ENCODE measurements at places on chromosomes 4 and X. TPM values are rescaled to one million over a fixed set of nuclear protein-coding genes. Genes with fewer than 3 reads are reported as not detected.

DNA sequence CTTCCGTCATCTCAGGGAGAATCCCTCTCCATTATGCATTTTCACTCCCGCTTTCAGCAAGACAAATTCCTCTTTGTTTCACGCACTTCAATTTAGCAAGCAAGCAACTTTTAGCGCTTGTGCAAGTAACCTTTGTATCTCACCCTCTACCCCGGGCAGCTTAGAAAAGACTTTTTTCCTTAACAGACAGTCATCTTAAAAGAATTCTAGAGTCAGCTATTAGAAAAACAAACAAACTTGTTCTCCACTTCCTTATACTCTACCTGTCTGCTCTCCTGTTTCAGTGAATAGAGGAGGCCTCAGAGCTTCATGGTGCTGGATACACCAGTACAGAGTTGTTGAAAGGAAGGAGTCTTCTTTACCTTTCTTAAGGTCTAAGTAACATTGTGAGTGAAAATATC is 12.1 kb downstream of the TIGD2 start:
- no peak for DNase-seq

GRCh38 chrX:38985375-38985774 is 184.1 kb downstream of the MID1IP1 start:
- no peak for DNase-seq

GRCh38 chr4:1727117-1728031 is 6.1 kb downstream of the TACC3 start:
- no peak for DNase-seq

HPSE gene
- 17.2 TPM for total RNA-seq

- DNase-seq: no peak
These were observed 95.7 kb downstream of the SH3RF1 start for GRCh38 chr4:169175035-169175434.

C4orf33 gene
- total RNA-seq: 42.2 TPM

DNA sequence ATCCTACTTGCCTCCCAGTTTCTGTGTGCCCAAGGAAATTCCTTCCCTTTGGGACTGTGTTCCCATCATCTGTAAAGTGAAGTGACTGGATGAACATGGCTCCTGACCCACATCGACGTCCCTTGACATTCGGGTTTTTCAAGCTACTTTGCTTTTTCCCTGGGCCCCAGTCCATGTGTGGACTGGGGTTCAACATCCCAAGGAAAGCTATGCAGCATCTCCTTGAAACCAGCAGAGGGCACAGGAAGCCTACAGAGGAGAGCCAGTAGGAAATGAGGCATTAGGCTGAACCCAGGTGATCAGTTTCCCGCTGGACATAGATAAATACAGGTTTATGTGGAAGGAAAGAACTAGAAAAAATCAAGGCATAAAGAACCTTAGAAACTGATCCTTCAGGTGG is 145.1 kb upstream of the ARHGEF9 start:
- no peak for DNase-seq

- DNase-seq: no peak
These were observed 549.0 kb upstream of the MAGEB2 start for GRCh38 chrX:29666366-29666765.

- no peak for DNase-seq
These were observed 646 bp downstream of the ABCB7 start for GRCh38 chrX:75155447-75155826.

Data from mucosa of descending colon (tissue), 3 donors.